ENCODE measurements at places on chromosomes 11 and 22. TPM values are rescaled to one million over a fixed set of nuclear protein-coding genes. Genes with fewer than 3 reads are reported as not detected.

GRCh38 chr11:129290966-129291365 is 84.7 kb upstream of the BARX2 start:
- DNase-seq: no peak

DNA sequence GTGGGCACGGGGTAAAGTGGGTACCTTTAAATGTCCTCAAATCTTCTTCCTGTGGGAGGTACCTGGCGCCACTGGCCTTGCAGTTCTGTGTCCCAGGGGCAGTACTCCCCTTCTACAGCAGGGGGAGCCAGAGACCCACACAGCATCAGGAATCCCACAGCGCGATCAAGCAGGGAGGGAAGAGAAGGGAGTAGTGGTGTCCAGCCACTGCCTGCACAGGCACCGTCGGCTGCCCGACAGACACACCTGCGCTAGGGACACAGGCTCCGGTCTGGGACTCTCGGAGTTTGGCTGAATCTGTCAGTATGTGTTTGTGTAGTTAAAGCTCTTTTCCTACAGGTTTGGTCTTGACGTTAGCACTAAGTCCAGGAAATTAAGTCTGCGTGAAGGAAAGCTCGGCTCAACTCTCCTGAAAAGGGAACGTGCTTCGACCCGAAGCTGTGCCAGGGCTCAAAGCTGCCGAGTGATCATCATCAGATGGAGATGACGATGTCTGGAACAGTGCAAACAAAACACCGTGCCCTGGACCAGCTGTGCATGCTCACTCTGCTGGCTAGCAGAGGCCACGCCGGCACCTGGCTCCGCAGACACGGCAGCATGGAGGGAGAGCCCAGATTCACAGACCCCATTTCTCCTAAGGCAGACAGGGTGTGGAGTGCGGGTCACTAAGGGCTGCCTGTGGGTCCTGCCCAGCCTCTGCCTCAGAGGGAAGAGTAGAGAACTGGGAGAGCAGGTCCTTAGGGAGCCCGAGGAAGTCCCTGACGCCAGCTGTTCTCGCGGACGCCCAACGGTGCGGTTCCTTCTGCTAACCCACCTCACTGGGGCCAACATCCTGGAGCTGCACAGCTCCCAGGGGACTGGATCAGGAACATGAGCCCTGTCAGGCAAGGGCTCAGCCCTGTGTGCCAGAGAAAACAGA is 56.0 kb upstream of the BID start:
- DNase-seq: peak; percentile 85

- no peak for DNase-seq
These were observed 32.1 kb downstream of the EHF start for GRCh38 chr11:34653031-34653430.

DNA sequence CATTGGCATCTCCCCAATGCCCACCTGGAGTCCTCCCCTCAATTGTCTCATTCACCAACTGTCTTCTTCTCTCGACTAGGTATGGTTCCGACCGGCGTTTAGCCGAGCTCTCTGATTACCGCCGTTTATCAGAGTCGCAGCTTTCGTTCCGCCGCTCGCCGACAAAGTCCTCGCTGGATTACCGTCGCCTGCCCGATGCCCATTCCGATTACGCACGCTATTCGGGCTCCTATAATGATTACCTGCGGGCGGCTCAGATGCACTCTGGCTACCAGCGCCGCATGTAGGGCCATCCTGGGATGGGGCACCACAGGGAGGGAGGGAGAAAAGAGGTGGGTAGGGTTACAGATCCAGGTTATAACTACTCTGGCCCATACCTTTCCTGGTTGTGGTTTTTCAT is 10.0 kb downstream of the RBM14 start:
- no peak for DNase-seq

- no peak for DNase-seq
These were observed 32.5 kb downstream of the PPP2R1B start for GRCh38 chr11:111733611-111734088.

DNA sequence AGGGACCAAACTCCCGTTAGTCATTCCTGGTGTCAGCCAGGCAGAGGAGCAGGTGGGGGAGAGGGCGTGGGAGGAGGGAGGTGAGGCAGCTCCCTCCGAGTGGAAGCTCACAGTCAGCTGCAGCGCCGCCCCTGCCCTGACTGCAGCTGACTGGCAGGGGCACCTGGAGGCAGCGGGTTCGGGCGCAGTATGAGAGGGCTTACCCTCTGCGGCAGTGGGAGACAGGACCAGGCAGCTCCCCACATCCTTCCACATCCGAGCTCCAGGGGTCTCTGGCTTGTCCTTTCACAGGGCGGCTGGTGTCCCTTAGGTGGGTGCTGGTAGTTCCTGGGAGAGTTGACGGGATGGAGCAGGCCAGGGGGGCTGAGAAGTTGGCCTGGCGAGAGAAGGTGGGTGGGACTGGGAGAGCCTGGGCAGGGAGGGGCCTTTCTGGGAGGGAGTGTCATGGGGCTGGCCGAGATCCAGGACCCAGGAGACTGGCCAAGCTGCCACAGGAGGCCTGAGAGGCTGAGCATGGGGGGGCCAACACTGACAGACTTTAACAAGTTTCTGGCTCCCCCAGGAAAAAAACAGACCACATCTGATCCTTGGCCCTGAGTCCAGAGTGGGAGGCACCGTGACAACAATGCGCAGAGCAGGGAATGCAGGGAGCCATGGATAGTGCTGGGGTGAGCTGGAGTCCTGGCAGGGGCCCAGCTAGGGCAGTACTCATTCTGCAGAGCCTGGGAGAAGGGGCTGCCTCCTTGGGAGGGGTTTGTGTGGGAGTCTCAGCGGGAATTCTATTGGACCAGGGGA is 4.9 kb downstream of the ADORA2A start:
- peak; percentile 42 for DNase-seq

- no peak for DNase-seq
These were observed 63.9 kb downstream of the FBXO7 start for GRCh38 chr22:32538521-32538920.

DNA sequence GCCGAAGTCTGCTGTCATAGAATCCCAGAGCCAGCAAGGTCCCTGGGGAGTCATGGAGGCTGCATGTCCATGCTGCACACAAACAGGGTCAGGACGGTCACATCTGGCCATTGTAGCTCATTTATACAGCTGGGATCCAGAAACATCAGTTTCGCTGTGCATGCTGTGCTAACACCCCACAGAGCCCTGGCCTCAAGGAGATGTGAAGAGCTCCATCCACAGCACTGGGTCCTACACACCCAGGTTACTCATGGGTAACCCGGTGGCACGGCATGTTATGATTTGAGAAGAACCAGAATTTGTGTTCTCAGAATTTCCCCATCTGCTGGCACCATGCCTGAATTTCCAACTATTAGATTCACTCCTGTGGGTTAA is 146.3 kb upstream of the ARHGAP20 start:
- no peak for DNase-seq

GRCh38 chr11:46920755-46921154 is 2.4 kb upstream of the LRP4 start:
- DNase-seq: no peak

DNA sequence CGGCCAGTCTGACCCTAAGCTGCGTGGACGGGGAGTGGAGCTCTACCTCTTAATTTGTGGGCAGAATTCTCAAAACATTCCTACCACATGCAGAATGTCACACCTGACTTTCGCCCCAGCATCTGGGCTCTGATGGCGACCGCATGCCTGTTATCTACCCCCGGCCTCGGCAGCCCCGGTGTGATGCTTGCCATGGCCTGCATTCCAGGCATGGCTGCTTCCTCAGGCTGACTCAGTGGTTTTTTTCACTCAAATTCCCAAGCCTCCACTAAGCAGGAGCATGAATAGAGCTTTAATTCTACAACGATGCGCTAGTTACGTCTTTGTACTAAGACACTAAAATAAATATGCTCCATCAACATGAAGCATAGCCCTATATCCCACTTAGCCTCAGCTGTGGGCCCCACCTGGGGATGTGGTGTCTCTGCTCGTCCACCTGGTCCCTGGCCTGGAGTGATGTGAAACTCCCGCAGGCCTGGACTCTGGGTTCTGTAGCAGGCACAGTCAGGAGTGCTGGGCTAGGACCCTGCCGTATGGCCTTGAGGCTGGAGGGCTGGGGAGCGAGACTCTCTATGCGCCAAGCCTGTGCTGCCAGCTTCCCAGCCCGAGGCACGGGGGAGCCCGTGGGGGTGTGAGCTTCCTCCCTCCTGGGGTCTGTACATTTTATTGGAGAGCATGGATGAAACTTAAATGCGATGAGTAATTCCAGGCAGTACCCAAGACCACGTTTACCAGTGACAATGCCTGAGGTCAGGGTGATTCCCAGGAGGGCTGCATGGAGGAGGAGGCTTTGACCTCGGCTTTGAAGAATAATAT is 153.2 kb downstream of the CTTN start:
- no peak for DNase-seq

DNA sequence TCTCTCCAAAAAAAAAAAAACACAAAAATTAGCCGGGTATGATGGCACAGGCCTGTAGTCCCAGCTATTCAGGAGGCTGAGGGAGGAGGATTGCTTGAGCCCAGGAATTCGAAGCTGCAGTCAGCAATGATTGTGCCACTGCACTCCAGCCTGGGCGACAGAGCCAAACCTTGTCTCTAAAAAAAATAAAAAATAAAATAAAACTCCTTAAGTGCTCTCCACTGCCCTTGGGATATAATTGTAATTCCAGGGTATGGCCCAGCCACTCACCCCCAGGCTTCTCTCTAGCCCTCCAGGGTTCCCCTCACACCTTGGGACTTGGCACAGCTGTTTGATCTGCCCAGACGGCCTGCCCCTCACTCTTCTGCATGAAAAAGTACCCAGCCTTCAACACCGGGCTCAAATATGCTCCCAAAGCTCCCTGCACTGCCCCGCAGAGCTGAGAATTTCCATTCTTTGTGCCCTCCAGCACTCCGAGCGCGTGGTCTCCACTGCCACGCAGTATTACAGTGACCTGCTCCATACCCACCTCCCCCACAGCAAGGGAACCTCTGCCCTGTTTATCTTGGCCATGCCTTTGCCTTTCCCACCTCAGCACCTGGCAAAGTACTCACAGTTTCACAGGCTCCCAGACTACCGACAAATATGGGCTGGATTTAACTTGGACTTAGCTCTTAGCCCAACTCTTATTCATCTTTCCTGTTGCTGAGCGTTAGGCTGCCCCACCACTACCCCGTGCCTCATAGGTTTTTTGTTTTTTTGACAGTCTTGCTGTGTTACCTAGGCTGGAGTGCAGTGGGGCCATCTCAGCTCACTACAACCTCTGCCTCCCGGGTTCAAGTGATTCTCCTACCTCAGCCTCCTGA is 7.6 kb upstream of the FTH1 start:
- peak; percentile 11 for DNase-seq

GRCh38 chr22:30104501-30105156 is 24.4 kb downstream of the HORMAD2 start:
- DNase-seq: no peak

DNA sequence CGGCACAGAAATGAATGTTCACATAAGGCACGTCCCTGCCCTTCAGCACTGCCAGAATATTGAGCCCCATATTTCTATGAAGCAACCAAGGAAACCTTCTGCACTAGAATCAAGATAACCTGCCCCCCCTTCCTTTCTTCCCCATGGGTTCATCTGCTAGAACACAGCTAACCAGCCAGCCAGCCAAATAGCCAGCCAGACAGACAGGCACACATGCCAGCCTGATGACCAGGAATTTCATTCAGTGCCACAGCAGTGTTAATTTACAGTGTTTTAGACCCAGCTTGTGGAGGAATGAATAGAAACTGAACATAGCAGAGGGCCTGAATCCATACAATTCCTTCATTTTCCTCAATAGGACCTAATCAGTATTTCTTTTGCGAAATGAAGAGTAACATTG is 57.0 kb downstream of the TENM4 start:
- DNase-seq: no peak

DNA sequence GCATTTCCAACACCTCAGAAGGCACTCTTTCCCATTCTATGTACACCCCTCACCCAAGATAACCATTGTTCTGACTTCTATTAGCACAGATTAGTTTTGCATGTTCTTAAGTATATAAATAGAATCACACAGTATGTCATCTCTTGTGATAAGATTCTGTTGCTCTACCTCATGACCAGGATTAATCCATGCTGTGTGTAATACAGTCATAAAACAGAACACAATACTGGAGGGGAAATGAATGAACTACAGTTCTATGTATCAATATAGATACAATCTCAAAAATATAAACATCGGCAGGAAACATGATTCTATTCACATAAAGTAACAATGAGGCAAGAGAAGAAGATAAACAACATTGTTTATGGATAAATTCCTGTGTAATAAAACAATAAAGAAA is 151.5 kb downstream of the ATG16L2 start:
- no peak for DNase-seq

DNA sequence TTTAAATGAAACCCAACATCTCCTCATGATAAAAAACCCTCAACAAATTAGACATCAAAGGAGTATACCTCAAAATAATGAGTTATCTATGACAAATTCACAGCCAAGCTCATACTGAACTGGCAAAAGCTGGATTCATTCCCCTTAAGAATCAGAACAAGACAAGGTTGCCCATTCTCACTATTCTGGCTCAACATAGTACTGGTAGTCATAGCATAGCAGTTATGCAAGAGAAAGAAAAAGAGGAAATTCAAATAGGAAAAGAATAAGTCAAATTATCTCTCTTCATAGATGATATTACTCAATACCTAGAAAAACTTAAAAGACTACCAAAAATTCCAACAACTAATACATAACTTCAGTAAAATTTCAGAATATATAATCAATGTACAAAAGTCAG is 29.4 kb upstream of the XKR3 start:
- no peak for DNase-seq

GRCh38 chr22:39242595-39243438 is 2.0 kb downstream of the PDGFB start:
- peak; percentile 57 for DNase-seq

GRCh38 chr11:39304586-39304985 is 2154.9 kb downstream of the LRRC4C start:
- no peak for DNase-seq

DNA sequence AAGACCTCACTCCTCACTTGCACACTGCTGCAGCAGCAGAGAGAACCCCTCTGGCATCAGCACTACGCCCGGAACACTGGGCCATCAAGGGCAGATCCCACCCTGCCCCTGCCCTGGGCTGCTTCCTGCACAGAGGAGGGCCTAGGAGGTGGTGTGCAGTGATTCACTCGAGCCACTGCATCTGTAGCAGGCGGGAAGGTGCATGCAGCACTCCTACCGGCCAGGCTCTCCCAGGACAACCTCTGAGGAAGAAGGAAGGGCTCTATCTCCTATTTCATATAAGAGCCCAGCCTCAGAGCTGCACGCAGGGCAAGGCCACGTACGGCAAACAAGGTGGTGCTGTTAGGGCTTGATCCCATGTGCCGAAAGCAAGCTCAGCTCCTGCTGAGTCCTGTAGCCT is 14.2 kb downstream of the RANGAP1 start:
- DNase-seq: no peak

DNA sequence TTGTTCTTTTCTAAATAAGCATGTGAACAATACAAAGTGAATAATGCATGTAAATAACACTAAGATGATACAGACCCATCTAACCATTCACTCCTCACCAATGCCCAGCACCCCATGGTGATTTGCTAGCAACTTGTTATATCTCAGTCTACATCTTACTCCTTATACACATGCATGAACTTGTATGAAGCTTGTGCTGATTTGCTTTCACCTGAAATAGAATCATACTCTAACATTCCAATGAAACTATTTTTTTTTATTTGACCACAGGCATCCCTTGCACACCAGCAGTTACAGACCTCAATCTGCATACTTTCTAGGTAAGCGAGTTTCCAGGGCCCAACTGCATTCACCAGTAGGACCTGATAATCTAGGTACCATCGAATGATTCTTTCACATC is 873.6 kb downstream of the OPCML start:
- DNase-seq: no peak

Gene LYVE1
- not detected for total RNA-seq

Gene ACRV1
- not detected for total RNA-seq

Gene UPK3A
- not detected for total RNA-seq

Gene CTTN
- total RNA-seq: 0.61 TPM

All from activated naive CD8-positive, alpha-beta T cell treated with anti-CD3 and anti-CD28 coated beads, Interleukin-2, amount 10 ng/mL, durations not matched to agents 7 days and 5 days (primary cell).